Amygdala (tissue), 56 donors: ENCODE measurements at places on chromosomes 11 and 22.

DNA sequence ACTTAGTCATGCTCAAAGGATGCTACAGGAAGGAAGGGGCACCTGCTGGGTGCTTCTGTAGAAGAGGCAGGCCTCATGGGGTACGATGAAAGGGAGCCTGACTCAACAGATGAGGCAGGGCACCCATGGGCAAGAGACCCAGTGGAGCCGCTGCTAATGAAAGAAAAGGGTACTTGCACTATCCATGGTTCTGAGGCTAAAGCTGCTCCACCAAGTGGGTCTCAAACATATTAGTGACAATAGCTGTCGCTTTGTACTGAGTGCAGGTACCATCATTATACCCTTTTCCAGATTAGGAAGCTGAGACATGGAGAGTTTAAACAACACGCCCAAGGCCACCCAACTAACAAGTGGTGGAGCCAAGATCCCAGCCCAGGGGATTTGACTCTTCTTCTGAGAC lies 127.5 kb upstream of the SERPIND1 start:
- no peak for DNase-seq

DNA sequence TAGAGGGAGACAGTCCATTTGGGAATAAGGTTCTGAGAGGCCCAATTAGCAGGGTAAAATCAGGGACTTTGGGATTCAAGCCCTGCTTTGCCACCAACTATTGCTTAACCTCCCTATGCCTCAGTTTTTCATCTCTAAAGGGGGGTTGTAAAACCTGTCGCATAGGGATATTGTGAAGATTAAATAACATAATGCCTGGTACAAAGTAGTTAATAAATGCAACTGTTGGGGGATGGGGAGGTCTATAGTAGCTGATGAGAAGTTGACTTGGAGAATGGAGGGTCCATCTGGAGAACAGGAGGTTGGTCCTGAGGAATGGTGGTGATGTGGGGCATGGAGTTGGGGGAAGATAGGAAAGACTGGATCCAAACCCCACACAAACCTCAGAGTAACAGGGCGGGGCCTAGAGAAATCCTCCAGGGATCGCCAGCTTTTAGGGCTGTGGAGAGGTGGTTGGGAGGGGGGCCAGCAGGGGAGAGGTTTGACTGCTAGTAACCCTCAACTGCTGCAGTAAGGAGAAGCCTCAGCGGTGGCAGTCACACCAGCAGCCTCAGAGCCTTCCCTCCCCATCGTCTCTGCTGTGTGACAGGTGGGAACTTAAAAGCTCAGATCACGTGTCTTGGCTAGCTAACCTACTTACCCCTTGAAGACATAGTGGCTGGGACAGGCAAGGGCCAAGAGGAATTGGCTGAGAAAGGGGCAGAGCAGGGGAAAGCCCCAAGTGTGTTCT lies 1.1 kb upstream of the ABCG4 start:
- DNase-seq, result no peak

DNA sequence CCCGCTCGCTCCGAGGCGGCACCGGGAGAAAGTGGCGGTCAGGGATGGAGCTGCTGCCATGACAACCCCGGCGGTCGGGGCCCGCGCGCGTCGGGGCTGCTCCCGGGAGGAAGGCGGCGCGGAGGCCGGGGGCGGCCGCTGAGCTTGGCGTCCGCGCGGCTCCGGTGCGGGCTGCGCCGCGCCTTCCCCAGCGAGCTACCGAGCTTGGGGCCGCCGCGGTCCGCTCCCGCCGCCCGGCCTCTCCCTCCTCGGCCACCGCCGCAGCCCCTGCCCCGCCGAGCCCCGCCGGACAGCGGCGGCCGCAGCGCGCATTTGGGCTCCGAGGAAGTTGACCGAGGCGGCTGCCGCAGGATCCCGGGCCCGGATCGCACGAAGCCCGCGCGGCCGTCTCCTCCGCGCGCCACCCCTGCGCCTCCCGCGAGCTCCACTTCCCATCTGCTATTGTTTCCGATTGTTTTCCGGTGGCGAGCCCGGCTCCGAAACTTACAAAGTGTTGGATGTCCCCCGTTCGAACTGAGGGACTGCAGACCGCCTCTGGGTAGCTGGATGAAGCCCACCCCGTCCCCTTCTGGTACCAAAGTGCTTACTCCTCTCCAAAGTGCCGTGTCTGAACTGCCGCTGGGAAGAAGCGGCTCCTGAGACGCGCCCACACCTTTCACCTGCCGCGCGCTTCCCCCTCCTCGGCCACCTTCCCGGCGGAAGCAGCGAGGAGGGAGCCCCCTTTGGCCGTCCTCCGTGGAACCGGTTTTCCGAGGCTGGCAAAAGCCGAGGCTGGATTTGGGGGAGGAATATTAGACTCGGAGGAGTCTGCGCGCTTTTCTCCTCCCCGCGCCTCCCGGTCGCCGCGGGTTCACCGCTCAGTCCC lies 540.3 kb downstream of the NTM start:
- no peak for DNase-seq

DNA sequence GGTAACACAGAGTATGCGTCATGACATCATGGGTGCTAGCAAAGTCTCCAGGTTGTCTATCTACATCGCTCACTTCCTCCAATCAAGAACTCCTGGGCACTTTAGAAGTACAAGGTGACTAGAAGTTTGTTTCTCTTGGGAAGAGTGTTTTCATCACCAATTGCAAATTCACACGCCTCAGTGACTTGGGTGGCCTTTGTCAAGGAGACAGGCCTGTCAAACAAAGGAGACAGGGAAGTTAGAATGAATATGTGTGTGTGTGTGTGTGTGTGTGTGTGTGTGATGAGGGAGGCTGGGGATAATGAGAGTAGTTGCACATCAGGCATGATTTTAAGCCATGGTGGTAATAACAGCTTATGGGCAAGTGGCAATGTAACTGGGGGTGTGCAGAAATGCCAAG lies 953.2 kb downstream of the OPCML start:
- no peak for DNase-seq

DNA sequence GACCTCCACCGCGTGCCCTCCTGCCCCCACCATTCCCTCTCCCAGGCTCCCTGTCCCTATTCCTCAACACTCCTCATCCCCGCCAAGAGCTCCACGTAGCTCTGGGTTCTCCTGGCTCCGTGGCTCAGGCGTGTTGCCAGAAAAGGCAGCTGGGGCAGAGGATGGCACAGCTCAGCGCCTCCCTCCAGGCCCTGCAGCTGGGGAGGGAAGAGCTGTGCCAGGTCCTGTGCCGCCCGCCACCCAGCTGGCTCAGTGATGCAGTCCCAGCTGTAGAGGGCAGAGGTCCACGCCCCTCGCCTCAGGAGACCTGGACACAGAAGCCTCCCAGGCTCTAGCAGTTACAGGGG lies 4.2 kb downstream of the ARHGAP1 start:
- peak; percentile 89 for DNase-seq

GRCh38 chr11:62153087-62153395 lies 29.2 kb downstream of the INCENP start:
- DNase-seq, result no peak

DNA sequence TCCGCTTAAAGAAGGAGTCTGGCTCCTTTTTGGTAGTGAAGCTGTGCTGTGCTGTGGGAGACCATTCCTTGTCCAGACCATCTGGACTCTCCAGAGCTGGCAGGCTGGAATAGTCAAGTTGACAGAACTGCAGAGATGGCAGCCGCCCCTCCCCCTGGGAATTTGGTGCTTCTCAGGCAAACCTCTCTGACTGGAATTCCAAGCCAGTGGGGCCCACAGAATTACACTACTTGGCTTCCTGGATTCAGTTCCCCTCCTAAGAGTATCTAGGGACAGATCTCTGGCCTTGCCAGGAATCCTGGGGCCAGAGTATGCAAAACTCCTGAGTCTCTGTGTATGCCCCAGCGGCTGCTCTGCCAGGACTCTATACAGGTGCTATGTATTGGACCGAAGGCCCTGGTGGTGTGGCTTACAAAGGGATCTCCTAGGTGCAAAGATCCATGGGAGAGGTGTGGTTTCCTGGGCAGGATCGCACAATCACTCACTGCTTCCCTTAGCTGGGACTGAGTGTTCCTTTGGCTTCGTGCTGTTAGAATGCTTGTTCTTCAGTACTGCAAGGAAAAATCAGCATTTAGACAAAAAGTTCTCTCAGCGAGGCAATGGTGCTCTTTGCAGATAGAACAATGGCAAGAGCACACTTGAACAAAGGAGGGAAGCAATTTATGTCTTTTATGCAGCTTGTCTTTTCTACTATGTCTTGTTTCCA lies 86.8 kb downstream of the PRMT3 start:
- DNase-seq, result no peak

GRCh38 chr22:41481131-41481830 lies 12.4 kb downstream of the ACO2 start:
- peak; percentile 11 for DNase-seq

GRCh38 chr22:31933816-31934482 lies 10.4 kb upstream of the YWHAH start:
- no peak for DNase-seq

GRCh38 chr11:72091292-72091691 lies 10.6 kb downstream of the LRRC51 start:
- DNase-seq, result peak; percentile 22

- DNase-seq, result no peak
Observed at GRCh38 chr11:72088076-72088808, 7.6 kb downstream of the LRRC51 start.

GRCh38 chr11:118531597-118532084 lies 649 bp downstream of the TMEM25 start:
- no peak for DNase-seq

DNA sequence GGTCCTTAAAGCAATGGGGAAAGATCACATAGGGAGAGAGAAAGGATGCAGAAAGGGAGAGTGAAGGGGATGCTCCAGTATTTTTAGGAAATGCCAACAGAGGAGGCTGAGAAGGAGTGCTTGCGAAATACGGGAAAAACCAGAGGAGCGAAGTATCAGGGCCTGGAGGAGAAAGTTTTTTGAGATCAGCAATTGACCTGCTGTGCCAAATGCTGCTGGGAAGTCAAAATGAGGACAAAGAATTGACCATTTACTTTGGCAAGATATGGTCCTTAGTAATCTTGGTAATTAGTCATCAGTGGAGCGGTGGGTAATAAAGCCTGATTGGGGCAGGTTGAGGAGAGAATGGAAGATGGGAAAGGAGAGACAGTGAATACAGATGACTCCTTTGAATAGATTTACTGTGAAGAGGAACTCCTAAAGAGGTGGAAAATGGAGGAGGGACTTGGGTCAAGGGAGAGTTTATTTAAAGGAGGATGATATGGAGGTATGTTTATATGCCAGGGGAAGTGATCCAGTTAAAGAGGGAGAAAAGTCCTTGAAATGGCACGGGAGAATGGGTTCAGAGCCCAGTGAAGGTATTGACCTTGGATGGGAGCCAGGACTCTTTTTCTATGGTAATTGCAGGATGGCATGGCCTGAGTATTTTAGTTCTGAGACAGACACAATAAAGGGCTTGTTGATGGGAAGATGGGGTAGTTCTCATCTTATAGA lies 111.5 kb downstream of the PKNOX2 start:
- no peak for DNase-seq

GRCh38 chr22:50734986-50735738 lies 2.8 kb upstream of the ACR start:
- no peak for DNase-seq

- DNase-seq, result no peak
Observed at GRCh38 chr11:75476739-75477613, 44.0 kb upstream of the KLHL35 start.

DNA sequence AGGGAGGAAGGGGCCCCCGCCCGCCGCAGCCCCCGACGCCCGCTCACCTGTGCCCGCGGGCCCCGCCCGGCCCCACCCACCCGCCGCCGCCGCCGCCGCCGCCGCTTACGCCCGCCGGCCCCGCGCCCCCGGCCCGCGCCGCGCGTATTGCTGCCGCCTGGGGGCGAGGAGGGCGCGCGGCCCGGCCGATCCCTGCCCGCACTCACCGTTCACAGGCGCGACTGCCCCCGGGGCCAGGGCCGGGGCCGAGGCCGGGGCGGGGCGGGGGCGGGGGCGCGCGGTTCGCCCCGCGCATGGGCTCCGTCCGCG lies 212 bp downstream of the HRAS start:
- no peak for DNase-seq

GRCh38 chr22:19970031-19970478 lies 28.4 kb upstream of the TXNRD2 start:
- no peak for DNase-seq
